ENCODE measurements at places on chromosomes 3 and 15.
A peak's percentile ranks its signal among the peaks of the same experiment; 100 is the strongest.

- no peak for DNase-seq
Measured at GRCh38 chr3:133018921-133019320, 19.3 kb upstream of the TMEM108 start.

DNA sequence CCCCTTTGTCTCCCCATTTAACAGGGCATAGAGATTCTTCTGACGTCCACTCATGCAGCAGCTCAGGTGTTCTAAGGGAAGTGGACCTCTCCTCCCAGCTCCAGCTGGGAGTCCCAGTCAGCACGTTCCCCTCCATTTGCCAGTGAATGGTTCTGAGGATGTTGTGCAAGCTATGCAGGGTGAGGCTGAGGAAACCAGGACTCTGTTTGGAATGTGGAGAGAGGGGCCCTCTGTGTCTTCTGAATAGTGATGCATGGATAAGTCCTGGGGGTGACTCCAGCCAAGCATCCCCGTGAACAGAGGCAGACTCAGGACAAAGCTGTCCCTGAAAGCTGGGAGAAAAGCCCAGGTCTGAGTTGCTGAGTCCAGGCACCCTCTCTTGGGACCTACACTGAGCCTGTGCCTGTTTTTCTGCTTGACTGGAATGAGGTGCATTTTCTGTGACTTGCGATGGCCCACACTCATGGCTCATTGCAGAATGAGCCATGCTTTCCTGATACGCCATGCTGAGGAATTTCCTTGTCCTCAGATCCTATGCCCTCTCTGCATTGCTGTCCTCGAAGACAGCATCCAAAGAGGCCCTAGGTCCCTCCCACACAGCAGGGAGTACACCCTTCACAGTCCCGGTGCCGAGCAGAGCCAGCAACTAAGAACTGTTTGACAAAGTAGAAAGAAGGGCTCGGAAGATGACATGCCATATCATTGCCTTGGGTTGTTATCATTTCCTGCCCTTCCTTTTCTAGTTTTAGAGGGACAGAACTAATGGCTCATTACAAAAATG lies 185.2 kb downstream of the ATP10A start:
- no peak for DNase-seq

- DNase-seq = no peak
Measured at GRCh38 chr3:61927332-61927731, 366.0 kb downstream of the PTPRG start.

GRCh38 chr15:40313531-40314398 lies 6.0 kb upstream of the PLCB2 start:
- no peak for DNase-seq

- no peak for DNase-seq
Measured at GRCh38 chr3:42638339-42638842, 15.1 kb upstream of the ZBTB47 start.

DNA sequence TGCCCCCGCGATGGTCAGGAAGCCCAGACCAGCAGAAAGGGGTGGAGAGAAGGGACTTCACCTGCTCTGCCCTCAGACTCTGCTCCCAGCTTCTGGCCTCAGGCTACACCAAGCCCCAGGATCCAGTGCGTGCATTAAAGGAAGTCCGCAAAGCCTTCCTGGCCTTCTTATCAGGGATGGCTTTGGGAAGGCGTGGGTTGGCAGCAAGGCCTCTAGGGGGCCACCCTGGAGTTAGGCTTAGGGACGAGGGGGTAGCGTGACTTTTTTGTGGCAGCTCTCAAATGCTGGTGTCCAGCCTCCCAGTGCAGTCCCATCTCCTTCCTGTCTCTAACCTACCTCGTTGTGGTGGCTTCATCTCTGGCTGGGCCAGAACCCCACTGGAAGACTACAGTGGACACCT lies 18.9 kb upstream of the RPL29 start:
- no peak for DNase-seq

DNA sequence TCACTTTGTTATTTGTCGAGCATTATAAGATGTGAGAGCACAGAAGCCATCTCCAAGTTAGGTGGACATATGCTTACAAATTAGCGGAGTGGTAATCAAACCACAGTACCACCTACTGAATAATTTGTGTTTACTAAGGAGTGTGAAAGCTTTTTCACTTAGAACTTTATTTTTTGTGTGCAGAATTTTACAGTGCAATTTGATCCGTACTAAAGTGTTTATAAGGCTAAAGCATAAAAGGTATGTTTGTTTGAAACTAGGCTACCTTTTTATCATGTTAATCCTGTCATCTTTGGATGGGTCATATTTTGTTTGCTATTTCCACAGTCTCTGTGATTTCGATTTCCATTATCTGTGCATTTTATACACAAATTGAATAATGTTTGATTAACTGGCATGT lies 37.5 kb downstream of the MAP2K5 start:
- no peak for DNase-seq

GRCh38 chr15:48176957-48177356 lies 1.1 kb downstream of the MYEF2 start:
- DNase-seq = no peak

- DNase-seq = no peak
Measured at GRCh38 chr3:38133557-38134405, 3.1 kb downstream of the ACAA1 start.

DNA sequence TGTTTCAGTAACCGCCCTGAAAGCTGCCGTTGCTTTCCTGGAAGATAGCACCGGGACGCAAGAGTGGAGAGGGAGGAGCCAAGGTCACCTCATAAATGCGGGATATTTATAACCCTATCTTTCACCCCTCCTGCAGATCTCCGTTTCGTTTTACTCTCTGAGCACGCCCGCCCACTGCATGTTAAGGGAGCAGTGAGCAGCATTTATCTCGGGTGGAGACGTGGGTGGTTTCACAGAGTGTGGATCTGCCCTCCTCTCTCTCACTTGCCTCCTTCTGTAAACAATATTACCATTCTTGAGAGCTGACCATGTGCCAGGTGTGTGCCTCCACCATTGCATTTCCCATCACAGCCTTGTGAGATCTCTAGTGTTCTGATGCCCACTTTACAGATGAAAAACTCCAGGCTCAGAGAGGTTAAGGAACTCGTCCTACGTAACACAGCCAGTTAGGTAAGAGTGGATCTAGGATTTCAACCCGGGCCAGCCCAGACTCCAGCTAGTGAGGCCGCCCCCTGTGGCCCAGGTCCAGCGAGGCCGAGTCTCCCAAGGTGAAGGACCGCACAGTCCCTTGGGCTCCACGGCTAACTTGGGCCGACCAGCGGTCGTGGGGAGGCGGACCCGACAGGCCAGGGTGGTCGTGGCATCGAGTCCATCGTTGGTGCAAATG lies 16.9 kb upstream of the SEMA4B start:
- DNase-seq = no peak

GRCh38 chr3:30948426-30948825 lies 54.0 kb upstream of the GADL1 start:
- no peak for DNase-seq

- DNase-seq = no peak
Measured at GRCh38 chr15:90261811-90262210, 3.7 kb upstream of the NGRN start.

GRCh38 chr15:84911879-84912660 lies 27.6 kb downstream of the SLC28A1 start:
- no peak for DNase-seq

GRCh38 chr3:52428151-52429005 lies 16.5 kb downstream of the SEMA3G start:
- no peak for DNase-seq

DNA sequence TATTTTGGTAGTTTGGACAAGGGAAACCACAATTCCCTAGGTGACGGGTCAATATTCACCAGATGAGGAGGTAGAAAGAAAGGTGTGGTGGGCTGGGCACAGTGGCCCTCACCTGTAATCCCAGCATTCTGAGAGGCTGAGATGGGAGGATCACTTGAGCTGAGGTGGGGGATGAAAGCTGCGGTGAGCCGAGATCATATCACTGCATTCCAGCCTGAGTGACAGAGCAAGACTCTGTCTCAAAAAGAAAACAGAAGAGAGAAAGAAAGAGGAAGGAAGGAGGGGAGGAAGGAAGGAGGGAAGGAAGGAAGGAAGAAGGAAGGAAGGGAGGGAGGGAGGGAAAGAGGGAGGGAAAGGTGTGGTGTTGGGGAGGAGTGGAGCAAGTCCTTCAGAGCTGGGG lies 56.1 kb upstream of the RNF7 start:
- DNase-seq = no peak

GRCh38 chr3:80580146-80580545 lies 812.3 kb upstream of the ROBO1 start:
- DNase-seq = no peak

- peak; percentile 17 for DNase-seq
Measured at GRCh38 chr3:184737641-184738505, 26.0 kb upstream of the MAGEF1 start.

DNA sequence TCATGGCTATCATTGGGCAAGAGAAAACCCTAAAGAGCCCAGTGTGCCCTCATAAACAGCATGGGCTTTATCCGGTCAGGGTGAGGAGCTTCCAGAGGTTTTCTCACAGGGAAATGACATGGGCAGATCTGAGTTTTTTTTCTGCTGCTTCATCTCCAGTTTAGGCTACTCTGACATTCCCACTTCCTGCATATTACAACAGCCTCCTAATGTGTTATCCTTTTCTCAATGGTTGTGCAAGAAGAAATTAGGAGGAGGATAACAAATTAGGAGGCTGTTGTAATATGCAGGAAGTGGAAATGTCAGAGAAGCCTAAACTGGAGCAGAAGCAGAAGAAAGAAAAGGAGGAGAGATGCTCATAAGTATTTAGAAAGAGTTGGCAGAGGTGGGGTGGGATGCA lies 175.6 kb downstream of the MTHFS start:
- no peak for DNase-seq

DNA sequence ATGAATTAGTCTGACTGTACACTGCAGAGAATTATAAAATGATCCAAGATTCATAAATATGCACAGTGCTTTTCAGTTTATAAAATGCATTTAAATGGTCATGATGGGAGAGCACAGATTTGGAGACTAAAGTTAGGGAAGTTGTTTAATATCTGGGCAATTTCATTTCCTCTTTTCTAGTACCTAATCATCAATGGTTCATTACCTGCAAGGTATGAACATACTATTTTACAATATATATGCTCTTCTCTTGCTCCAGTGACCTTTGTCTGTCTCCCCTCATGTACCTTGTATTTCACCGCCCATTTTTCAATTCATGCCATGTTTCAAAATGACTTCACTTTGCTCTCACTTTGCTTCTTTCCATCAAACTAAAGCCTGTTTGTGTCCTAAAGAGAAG lies 114.5 kb downstream of the SUCNR1 start:
- no peak for DNase-seq

GRCh38 chr15:32849769-32850668 lies 132.2 kb downstream of the GREM1 start:
- no peak for DNase-seq

GRCh38 chr3:127288921-127289705 lies 1.3 kb upstream of the PRR20G start:
- no peak for DNase-seq

DNA sequence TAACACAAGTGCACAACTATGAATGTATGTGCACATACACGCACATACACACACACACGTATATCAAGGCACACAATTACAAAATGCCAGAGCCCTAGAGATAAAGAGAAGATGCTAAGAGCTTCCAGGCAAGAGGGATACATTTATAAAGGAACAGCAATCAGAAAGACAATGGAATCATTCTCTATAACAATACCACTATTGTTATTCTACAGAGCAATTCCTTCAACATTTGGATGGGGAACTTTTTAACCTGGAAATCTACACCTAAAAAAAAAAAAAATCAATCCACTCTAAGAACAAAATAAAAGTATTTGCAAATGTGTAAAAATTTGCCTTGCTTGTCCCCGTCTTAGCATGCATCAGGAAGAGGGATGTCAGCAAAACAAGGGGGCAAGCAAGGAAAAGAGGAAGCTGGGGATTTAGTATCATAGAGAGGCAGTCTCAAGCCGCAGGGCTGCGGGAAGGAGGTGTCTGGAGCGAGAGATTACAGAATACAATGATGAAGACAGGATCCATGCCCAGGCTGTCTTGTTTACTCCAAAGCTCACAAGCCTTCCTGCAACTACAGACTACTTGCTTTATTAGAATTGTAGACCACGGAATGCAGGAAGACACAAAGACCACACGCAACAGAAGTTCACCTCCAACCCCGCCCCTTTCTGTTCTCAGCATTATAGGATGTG lies 220.2 kb downstream of the NTRK3 start:
- DNase-seq = no peak

DNA sequence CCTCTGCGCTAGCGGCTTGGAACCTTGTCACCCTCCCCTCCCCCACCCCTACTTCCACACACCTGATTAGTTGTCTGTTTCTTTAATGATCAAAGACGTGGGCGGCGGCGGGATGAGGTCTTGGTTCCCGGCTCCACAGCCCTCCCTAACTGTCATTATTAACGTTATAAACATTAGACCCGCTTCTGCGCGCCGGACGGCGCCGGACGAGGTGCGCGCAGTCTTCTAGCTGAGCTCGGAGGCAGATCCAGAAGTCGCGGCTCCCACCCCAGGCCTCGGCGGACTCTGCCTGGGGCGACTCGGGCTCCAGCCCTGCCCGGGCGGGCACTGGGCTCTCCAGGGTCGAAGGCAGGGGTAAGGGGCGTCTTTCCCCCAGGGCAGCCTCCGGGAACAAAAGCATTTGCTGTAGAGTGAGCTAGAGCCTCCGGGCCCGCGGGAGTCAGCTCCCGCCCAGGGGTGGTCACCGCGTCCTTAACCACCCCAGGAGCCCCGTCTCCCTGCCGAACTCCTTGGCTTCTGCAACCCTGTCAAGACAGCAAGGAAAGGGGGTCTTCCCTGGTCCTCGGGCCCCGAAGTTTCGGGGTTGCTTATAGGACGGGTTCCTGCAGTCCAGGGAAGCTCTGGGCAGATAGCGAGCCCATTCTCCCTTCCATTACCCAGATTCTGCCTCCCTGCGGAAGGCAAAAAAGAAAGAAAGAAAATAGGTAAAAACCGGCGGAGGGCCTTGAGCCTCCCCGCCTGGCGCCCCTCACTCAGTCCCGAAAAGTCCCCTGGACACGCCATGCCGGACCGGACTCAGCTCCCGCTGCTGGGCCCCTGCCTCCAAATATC lies 2.2 kb upstream of the ISLR2 start:
- peak; percentile 67 for DNase-seq

DNA sequence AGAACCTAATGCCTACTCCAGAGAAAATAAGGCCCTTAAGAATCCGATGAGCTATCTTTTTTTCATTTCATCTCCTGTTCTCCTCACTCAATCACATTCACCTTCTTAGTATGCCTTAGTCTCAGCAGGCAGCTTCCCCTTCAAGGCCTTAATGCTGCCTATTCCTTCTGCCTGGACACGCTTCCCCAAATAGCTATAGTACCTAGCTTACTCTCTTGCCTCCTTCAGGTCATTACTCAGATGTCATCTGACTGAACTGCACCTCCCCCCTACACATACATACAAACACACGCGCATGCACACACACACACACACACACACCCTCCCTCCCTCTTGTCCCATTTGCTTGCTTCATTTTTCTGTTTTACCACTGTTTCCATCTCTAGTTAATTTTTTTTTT lies 191.5 kb upstream of the MLF1 start:
- DNase-seq = no peak

DNA sequence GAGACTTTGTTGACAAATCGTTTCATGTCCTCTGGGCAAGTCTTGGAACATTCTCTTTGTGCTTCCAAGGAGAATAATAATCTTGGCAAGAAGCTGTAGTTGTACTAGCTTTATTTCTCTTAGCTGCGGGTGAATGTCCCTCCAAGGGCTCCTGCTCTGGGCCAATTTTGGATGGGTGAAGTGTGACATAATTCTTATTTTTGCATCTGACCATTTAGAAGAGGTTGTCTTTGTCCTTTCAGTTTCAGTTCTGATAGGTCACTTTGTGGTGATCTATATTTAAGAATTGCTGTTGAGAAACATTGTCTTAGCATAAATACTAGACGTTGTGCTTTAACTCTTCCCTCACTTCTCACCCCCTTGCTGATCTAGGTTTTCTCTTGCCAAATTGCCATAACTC lies 164.8 kb upstream of the RORA start:
- no peak for DNase-seq

- DNase-seq = no peak
Measured at GRCh38 chr15:39583596-39584265, 2.9 kb downstream of the THBS1 start.

All from ecto neural progenitor cell (in vitro differentiated cells).